NCI-H146 (cell line): ENCODE measurements at places on chromosomes 16 and 17.
A peak's percentile ranks its signal among the peaks of the same experiment; 100 is the strongest.

DNA sequence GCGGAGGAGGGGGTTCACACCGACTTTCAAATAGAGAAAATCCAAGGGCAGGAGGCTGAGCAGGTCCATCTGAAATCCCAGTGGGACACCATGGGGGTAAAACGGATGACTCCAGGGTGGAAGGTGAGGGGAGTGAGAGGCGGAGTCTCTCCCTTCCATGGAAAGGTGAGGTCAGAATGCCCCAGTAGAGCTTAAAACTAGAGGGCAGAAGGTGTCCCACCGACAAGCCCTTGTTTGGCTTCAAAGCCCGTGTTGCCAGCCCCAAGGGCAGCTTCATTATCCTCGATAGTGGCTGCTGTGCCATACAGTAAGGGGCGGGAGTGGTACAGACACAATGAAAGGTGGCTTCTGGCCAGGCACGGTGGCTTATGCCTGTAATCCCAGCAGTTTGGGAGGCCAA, 55.7 kb downstream of the CNGB1 start:
- no peak for DNase-seq

DNA sequence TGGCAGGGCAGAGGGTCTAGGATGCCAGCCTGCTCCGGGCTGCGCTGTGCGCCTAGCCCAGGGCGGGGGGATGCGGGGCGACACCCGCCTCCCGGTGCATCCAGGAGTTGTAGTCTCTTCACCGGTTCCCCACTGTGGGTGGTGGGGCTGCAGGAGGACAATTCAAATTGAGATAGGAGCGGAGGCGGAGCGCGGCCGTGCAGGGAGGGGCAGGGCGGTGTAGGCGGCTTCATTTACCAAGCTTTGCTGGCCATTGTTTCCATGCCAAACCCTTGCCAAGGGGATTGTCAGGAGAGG, 2047.4 kb downstream of the TP53TG3F start:
- DNase-seq: peak; percentile 47

GRCh38 chr17:73630965-73631595, 13.2 kb downstream of the SDK2 start:
- DNase-seq: no peak

GRCh38 chr16:10069374-10069773, 112.9 kb downstream of the GRIN2A start:
- no peak for DNase-seq

DNA sequence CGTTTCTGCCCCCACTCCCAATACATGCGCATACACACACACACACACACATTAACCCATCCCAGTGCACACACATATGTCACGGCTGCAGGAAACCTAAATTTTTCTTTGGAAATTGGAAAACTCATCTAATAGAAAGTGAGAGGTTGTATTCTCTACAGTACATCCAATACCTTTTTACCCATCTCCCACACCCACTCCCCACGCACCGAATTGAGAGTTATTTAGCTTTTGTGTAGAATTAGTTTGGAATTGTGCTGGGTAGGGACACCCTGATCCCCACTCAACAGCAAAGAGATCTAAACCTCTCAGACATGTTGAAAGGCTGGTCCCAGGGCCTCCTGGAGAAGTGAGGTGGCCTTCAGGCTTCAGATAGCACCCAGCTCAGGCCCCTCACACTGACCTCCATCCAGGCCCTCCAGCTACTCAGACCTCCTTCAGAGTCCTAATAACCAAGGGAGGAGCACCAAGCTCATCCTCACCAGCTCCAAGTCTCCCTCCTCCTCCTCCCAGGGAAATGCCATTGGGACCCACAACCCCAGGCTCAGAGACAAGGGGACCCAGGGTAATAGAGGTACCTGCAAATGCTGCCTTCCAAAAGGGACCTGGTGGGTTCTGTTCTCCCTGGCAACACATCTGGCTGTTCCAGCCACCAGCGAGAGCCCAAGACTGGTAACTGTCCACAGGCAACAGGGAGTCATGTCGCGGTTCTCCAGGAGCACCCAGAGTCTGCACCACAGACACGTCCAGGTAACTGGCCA, 955 bp downstream of the HOXB13 start:
- no peak for DNase-seq

DNA sequence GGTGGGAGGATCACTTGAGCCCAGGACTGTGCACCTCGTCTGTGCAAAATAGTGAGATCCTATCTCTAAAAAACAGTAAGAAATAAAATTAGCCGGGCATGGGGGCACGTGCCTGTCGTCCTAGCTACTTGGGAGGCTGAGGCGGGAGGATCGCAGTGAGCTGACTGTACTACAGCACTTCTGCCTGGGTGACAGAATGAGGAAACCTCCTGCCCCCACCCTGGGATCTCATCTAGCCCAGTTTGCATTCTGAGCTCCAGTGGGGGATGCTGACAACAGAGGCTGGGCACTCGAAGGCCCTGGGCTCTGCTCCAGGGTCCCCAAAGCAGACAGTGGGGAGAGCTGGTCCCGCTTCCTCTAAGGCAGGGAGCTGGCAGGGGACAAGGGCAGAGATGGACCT, 7.1 kb downstream of the NAGPA start:
- DNase-seq: no peak

DNA sequence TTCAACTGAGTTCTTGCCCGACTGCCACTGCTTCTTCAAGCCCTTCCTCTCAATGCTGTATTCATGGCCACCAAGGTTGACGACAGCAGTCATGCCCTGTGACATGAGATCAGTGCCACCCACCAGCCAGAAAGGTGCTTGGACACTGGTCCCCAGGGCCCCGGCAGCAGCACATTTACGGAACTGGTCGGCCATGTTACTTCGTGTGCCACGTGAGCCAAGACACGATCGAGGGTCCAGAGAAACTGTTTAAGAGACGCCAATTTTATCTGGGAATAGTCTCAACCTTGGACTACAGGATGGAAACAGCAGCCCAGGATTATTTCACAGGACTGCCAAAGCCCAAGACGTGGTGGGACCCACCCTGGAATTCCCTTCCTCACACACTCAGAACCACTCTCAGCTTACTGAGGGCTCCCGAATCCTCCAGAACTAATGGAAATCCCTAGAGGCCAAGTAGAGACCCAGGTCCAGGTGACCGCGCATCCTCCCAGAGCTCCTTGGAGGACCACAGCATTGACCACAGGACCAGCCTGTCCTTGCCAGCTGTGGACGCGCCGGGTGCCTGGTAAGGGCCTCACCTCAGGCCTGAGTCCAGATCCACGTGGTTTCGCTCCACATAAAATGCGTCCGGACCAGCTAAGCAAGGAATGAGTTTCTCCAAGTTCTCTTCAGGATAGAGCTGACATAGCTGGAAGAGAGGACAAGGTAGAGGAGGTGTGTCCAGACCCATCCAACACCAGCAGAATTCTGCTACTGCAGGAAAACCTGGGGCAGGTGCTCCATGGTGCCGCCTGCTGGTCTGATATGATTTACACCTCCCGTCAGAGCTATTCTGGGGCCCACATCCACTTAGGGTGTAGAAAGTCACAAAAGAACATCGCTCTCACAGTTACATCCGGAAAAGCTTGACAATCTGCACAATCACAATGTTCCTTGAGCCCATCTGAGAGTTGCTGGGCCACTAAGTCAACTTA, 28.2 kb downstream of the MAP1LC3B start:
- no peak for DNase-seq

DNA sequence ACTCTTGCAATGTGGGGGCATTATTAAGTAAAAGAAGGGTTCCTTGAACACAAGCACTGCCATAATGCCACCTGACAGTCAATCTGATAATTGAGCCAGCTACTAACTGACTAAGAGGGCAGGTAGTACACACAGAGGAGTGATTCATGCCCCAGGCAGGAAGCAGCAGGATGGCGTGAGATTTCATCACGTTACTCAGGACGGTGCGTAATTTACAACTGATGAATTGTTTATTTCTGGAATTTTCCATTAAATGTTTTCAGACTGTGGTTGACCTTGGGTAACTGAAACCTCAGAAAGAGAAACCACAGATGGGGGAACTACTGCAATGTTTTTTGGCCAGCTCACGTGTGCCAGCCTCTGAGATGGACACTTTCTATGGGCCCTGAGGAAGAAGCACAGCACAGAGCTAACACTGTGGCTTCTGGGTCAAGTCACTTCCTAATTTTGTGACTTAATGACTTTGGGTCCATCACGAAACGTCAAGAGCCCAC, 46.7 kb downstream of the C17orf67 start:
- DNase-seq: peak; percentile 13

DNA sequence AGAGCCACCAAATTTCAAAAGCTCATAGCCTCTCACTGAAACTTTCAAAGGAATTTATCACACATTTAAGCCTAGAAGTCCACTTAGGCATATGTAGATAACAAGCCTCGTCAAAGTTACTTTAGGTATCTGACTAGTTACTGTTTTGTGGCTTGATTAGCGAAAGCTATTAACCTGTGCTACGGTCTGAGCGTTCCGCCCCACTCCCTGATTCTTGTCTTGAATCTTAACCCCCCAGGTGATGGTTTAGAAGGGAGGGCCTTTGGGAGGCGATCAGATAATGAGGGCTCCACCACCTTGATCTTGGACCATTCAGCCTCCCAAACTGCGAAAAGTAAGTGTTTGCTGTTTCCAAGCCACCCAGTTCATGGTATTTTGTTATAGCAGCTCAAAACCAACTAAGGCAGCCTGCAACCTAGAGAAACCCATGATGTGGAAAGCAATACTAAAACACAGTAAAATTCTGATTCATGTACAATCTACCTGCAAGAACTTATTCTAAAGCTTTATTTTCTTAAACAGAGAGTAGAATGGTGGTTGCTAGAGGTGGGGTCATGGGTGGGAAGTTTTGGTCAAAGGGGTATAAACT, 7.1 kb downstream of the HSDL1 start:
- DNase-seq: no peak

DNA sequence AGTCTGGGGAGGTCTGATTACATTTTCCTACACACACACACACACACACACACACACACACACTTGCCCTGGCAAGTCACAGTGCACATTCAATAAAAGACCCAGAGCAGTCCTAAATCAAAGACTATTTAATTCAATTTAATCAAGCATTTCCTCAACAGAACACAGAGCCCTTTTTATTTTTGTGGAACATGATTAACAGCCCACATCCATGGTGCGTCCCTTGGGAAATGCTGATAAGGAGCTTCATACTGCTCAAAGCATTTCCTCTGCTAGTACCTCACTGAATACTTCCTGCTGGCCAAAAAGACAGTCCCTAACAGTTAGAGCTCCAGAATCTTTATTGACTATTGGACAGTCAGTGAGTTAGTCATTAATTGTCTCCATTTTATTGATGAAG, 43.1 kb upstream of the MYH10 start:
- no peak for DNase-seq

- peak; percentile 13 for DNase-seq
Observed at GRCh38 chr17:14198013-14198412, 38.6 kb downstream of the CDRT15 start.

GRCh38 chr16:47382362-47382761, 78.5 kb downstream of the ITFG1 start:
- no peak for DNase-seq

GRCh38 chr16:12677502-12677901, 126.2 kb downstream of the CPPED1 start:
- no peak for DNase-seq

GRCh38 chr17:50478391-50479381, at the start of gene RSAD1:
Gene RSAD1, plus strand, starts transcription at chr17:50478860. Its CDS starts 25 bp downstream, at chr17:50478885.
- peak; percentile 92 for DNase-seq

DNA sequence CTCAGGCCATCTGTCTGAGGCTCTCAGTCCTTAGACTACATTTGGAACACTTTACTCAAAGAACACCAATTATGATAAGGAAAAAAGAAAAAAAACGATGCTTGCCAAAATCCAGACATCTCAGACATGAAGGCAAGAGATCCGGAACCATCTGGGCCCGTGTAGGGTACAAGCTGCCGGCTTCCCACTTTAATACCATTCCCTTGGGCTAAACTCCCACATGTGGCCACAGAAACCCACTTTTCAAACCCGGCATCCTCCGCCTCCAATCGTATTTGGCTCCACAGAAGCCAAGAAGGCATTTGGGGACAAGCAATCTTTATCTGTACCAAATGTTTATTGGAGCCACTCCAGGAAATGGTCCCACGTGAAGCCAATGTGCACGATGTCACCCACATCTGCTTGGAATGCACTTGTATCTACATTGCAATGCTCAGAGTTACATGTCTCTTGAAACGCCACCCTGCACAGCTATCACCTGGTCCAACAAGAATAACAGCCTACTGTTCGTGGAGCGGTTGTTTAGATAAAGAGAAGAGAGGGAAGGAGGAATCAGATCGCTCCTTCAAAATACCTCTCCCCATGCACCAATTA, 33.5 kb downstream of the XYLT1 start:
- no peak for DNase-seq

GRCh38 chr17:2051933-2052559, 2.9 kb upstream of the HIC1 start:
- no peak for DNase-seq

- no peak for DNase-seq
Observed at GRCh38 chr16:30688701-30689100, 10.3 kb upstream of the SRCAP start.

- no peak for DNase-seq
Observed at GRCh38 chr16:84836234-84836647, 16.5 kb downstream of the CRISPLD2 start.

- peak; percentile 23 for DNase-seq
Observed at GRCh38 chr17:39960524-39961041, 2.2 kb upstream of the GSDMA start.

DNA sequence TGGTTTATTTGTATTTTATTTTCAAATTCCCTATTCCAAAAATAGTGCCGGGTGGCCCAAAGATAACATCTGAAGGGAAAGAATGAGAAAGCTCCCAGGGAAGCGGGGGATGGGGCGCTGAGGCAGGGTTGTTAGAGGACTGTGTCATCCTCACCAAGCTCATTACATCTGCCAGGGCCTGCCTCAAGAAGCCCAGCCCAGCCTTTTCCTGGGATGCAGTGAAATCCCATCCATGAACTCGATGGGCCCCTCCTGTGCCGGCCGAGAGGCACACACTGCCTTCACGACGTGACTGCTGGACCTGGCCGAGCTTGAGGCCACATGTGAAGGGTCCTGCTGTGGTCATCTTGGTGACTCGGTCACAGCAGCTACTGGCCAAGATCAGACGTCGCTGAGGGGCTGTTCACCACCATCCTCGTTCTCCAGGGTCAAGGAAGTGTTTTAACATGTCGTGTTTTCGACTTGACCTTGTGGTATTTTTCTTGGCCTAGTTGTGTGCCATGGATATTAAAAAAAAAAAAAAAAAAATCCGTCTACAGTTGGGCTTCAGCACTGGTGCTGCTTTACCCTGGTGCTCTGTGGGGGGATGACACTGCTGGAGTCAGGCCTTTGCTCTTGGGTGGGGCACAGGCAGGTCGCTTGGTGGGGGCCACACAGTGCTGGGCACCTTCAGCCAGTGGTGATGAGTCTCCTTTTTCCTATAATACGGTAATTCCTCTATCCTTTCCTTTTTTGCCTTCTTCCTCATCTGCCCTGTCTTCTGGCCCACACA, 4.9 kb downstream of the TIMM22 start:
- no peak for DNase-seq
